ENCODE measurements at places on chromosomes 4 and X. TPM values are rescaled to one million over a fixed set of nuclear protein-coding genes. Genes with fewer than 3 reads are reported as not detected.

PWWP3B gene
- 4.9 TPM for total RNA-seq

GRID2 gene
- 11.6 TPM for total RNA-seq

HPRT1 gene
- 4.1 TPM for total RNA-seq

GAGE12J gene
- not detected for total RNA-seq

CT45A1 gene
- total RNA-seq, result not detected

TCEAL3 gene
- 25.3 TPM for total RNA-seq
